ENCODE measurements at places on chromosomes 12 and 14.

DNA sequence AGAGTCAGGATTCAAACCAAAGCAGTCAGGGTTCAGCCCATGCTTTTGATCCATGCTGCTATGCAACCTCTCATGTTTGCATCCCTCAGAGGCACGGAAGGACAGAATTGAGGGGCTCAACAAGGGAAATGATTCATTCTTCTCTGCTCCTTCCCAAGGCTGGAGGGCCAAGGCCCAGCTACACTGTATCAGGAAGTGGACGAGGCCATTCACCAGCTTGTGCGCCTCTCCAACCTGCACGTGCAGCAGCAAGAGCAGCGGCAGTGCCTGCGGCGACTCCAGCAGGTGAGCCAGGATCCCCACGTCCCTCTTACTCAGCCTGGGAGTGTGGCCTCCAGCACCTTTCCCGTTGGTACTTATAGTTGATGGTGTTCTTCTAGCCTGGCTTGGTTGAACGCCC, 8.6 kb downstream of the ARHGEF40 start:
- DNase-seq, result no peak

GRCh38 chr14:100091386-100091785, 26.2 kb downstream of the EVL start:
- DNase-seq, result no peak

DNA sequence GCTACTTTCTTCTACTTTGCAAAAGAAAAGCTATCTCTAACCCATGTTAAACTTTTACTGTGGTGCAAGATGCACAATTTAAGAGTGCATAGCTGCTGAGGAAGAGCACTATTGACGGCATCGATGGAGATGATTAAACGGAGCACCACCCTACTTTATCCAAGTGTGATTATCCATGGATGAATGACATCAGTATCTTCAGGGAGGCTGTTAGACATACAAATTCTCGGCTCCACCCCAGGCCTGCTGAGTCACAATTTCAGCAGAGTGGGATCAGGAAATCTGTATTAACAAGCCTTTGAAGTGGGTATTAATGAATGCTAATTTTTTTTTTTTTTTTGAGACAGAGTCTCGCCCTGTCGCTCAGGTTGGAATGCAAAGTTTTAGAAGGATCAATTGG, 16.2 kb downstream of the SLC2A14 start:
- no peak for DNase-seq

DNA sequence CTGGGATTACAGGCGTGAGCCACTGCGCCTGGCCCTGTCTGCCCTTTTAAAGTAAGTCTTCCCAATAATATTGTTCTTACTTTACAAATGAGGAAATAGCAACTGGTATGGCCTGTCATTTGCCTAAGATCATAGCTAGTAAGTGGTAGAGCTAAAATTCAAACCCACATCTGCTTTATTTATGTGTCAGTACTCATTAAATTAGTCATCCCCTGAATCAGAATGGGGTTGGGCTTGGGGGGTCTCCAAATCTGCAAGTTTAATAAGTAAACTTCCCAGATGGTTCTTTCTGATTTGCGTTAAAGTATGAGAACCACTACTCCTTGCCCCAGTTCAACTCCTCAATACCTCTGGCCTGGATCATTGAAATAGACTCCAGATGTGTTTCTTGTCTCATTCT, 96.2 kb downstream of the FAR2 start:
- no peak for DNase-seq

- DNase-seq, result no peak
Observed at GRCh38 chr12:114406984-114407841, 1.3 kb upstream of the TBX5 start.

Data from stimulated activated CD8-positive, alpha-beta memory T cell treated with anti-CD3 and anti-CD28 coated beads, Interleukin-12 subunit alpha, Interleukin-12 subunit beta, amount 100 ng/mL, for 4 hours (primary cell).